ENCODE measurements at places on chromosomes 5 and 9.

DNA sequence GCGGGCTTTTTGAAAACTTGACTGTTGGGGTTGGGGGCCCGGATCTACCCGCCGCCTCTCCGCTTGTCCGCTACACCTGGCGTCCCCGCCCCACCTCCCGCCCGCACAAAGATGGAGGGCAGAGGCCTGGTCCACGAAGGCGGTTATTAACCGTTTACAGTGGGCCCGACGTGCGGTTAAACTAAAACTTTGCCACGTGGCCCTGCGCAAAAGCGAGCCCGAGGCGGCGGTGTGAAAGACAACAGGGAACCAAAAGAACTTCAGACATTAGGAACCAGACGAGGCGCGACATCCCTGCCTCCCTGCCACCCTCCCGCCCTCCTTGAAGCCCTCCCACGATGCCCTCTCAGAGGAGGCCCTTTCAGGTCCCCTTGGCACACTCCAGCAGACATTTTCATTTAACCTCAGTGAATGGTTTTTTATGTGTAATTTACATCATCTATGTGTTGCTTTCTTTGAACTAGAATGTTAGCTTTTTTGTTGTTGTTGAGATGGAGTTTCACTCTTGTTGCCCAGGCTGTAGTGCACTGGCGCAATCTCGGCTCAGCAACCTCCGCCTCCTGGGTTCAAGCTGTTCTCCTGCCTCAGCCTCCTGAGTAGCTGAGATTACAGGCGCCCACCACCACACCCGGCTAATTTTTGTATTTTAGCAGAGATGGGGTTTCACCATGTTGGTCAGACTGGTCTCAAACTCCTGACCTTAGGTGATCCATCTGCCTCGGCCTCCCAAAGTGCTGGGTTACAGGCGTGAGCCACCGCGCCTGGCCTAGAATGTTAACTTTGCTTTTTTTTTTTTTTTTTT is 999 bp upstream of the HNRNPA0 start:
- DNase-seq: no peak

- DNase-seq: no peak
Measured at GRCh38 chr5:150211156-150212030, 21.5 kb downstream of the SLC6A7 start.

- no peak for DNase-seq
Measured at GRCh38 chr9:110069326-110070248, 138.4 kb downstream of the C9orf152 start.

DNA sequence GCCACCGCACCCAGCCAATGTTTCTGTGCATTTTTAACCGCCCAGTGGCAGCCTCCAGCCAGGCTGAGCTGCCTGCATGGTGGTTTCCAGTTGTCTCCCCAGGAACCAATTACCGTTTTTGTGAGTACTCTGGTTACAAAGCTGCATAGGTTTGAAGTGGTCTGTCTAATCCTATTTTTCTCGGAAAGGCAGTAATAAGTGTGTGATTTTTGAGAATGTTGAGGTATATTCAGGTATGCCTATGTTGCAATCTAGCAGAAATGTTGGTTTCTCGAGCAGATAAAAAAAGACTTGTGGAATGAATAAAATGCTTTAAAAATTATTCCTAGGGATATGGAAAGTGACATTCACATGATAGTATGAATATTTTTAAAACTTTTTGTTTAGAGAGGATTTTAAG is 41.5 kb upstream of the ANKH start:
- no peak for DNase-seq

GRCh38 chr5:52875827-52876226 is 88.1 kb downstream of the ITGA1 start:
- DNase-seq: no peak

DNA sequence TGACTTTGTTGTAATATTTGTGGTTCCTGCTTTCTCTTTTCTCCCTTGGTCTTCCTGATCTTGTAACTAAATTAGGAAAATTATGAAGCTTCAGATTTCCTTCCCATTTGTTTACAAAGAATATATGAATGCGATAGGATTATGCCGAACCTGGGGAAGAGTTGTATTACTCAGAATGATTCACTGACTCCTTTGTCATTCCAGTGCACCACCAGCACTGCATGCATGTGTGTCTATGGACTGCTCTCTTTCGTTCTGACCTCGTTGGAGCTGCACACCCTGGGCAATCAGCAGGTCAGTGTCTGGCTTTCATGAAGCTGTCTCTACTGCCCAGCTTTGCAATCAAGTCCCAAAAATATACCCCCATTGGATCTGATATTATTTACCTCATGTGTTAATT is 25.5 kb downstream of the NUP188 start:
- DNase-seq: no peak

DNA sequence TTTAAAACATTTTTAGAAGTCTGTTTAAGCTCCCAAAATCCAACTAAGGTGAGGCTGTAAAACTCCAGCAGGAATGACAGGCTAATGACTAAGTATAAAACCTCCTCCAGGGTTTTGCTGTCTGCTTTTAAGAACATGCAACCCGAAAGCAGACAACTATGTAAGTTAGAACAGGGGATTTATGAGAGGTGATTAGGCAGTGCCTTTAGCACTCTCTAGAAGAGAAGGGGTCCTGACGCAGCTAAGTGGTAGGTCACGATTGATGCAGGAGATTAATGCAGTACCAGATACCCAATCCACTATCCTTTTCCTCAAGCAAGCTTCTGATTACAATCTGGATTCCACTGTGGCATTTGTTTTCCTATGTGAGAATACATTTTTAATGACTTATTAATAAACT is 25.9 kb downstream of the HOMER1 start:
- peak; percentile 25 for DNase-seq

- no peak for DNase-seq
Measured at GRCh38 chr5:157732596-157733262, 1.5 kb downstream of the THG1L start.

- DNase-seq: no peak
Measured at GRCh38 chr5:69050214-69050613, 43.6 kb upstream of the SLC30A5 start.

DNA sequence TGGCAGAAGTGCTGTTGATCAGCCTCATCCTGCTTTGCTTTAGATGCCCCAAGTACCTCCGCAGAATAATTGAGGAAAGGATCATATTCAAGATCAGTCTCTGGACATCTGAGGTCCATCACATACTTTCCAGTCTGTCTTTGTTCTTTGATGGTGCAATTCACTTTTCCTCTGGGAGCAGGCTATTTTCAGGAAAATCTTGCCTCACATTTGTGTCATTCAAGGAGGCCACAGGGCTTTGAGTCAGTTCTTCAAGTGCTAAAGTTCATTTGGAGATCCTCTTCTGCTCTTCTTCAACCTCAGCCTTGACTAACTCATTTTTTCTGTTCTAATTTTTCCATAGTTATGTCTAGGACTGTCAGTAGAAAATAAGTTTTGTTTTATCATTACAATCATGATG is 18.6 kb downstream of the EQTN start:
- DNase-seq: no peak

GRCh38 chr5:158398360-158399201 is 539.6 kb upstream of the CLINT1 start:
- no peak for DNase-seq

DNA sequence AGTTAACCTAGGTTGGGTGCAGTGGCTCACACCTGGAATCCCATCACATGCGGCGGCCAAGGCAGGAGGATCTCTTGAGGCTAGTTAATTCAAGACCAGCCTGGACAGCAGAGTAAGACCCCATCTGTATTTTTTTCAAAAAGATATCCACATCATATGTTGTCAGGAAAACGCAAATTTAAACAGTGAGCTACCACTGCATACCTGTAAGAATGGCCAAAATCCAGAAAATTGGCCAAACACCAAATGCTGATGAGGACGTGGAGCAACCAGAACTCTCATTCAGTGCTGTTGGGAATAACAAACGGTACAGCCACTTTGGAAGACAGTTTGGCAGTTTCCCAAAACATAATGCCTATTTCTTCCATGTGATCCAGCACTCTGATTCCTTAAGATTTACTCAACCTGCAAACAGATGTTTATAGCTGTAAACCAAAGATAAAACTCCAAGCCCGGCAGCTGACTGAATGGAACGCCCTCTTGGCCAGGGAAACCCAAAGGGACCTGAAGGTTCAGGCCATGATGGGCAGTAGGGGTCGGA is 12.4 kb downstream of the CEL start:
- DNase-seq: no peak

DNA sequence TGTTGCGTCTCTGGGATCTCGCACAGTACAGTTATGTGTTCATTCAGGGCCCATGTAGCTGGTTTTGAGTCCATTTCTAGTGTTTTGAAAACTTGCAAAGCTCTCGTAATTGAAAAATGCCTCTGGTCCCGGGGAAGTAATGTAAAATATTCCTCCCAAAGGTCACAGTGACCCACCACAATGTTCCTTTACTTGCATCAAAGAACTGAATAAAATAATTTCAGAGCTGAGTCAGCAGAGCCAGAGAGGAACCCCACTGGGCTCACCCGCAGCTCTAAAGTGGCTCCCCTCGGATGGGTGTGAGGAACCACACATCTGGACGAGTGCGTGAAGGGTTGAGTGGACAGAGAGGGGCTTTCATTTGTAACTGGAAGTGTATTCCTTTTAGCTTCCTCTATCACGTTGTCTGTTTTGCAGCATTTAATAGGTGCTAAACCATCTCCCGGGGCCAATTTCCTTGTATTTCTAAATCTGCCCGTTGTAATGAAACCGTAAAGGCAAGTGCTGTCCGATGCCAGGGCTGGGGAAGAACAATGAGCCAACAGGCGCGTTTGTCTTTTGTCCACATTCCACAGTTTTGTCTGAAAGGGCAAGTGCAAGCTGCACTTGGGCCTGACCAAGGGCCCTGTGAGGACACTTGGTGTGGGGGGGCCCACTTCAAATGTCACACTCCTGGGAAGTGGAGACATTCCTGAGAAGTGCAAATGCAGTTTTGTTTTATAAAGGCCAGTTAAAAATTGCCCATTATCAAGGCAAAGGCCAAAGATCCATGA is 29.9 kb downstream of the COL5A1 start:
- DNase-seq: no peak

- DNase-seq: no peak
Measured at GRCh38 chr5:6743161-6743560, 29.9 kb downstream of the TENT4A start.

GRCh38 chr9:137989156-137989555 is 111.6 kb downstream of the CACNA1B start:
- no peak for DNase-seq

DNA sequence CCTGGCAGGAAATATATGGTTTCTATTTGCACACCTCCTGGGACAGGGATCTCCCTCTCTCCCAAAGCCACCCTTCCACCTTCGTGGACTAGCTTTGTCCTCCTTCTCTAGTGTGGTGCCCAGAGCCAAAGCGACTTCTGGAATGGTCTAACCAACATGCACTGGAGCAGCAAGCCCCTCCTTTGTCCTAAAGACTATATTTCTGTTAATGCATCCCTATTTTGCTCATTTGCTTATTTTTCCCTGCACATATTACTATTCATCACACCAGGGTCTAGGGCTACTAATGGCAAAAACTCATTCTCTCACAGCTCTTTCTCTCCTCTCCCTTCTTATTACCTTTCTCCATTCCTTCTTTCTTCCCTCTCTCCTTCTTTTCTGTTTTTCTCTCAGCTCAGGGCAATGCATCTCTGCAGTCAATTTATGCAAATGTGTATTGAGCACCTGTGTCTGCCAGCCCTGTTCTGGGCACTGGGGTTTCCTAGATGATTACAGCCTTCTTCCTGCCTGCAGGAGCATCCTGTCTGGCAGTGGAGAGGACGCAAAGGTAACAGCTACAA is 2.8 kb upstream of the NEURL1B start:
- DNase-seq: no peak

GRCh38 chr9:92506184-92506857 is 24.0 kb upstream of the ASPN start:
- no peak for DNase-seq

DNA sequence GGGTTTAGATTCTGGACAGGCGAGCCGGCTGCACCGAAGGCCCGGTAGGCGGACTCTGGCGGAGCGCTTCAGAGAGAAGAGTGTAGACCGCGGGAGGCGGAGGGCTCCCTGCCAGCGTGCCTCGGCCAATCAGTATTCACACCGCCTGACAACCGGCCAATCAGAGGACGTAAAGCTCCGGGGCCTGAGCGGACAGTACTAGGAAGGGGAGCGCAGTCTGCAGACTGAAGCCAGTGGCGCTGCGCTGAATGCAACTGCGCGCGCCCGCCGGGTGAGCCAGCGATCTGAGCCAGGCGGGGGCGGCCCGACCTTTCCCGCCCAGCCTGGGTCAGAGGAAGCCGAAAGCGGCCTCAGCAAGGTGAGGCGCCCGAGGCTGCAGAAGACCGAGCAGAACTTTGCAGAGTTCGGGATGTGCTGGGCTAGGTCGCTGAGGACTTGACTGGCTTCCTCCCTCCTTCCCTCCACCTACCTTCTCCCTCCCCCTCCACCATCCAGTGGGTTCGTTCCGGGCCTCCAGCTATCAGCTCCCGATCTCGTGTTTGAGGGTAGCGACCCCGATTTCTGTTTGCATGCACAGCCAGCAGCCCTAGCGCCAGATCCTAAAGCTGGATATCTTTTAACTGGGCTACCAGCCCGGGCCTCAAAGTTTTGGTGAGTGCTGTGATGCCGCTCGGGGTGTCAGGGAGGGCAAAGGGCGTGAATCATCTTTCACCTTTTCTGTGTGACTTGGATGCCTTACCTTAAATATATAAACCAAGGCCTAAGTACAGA is at the start of gene DMRT2:
Gene DMRT2, plus strand, starts transcription at position 233 of the 771 bp plus-strand sequence. CDS start 1,257 bp downstream, outside the sequence.
- DNase-seq: no peak

- DNase-seq: peak; percentile 67
Measured at GRCh38 chr5:83177803-83178202, 100.5 kb downstream of the XRCC4 start.

- DNase-seq: no peak
Measured at GRCh38 chr5:127040796-127041520, 10.6 kb upstream of the MARCHF3 start.

DNA sequence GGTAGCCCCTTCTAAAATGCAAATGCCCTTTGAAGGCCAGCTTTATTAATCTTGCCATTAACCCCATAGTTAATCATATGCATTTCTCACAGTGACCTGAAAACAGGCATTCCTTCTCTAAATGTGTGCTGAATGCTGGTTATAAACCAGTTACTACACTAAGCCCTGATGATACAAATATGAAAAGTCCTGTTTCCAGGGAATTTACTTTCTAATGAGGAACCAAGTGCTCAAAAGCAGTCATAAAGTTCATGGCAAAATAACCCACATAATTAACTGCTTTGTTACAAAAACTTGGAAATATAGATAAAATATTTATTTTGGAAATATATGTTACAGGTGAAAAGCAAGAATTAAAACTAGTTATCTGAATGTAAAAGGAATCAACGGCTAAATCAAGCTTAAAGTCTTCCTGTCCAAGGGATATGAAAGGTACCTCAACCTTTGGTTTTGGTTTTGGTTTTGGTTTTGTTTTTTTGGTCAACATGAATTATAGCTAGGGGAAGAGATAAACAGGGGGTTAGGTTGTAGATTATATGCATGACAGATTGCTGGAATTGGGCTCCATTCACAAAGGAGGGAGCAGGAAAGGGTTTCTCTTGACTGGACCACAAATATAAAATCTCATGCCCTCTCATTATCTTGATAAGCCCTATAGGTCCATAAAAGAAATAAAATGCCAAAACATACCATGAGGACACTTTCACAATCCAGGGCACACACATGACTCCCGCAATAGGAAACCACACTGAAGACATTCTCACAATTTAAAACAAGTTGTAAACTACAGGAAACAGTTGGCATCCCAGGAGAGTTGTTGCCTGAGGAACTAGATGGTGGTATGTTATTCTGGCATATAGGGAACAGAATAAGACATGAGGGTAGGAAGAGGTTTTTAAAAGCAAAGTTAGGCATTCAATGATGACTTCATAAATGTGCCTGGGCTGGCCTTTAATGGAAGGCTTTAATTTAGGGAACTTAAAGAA is 46.7 kb upstream of the MACIR start:
- no peak for DNase-seq
